ENCODE measurements at places on chromosomes 6 and 20.

DNA sequence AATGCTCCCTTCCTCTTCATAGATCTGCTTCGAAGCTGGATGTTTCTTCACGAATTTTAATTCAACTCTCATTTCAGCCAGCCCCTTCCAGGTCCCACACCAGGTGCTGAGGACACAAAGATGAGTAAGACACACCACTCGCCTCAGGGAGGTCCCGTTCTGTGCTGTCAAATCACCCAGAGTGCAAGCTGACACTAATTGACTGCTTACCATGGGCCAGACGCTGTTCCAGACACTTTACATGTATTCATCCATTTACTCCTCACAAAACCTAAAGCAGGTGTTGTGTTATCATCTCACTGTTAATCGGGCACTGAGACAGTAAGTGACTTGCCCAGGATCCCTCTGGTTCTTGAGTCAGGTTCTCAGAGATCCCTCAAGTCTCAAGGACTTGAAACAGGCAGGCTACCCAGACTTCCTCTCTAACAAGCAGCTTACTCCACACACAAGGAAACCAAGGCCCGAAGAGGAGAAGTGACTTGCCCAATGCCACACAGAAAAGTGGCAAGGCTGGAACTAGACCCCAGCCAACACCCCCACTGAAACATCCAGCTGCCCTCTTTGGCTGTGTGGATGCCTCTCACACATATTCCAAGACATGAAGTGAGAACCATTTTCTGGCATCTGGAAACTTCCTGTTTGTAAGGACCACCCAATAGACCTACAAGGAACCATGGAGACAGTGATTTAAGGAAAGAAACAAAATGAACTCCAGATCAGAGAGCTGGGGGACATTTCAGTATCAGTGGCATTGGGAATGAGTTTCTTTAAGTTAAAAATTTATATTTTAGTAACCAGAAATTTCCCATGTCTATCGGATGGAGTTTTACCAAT, 174.5 kb downstream of the CDC5L start:
- DNase-seq: no peak

- DNase-seq: no peak
Observed at GRCh38 chr20:10376270-10377075, 57.5 kb downstream of the MKKS start.

DNA sequence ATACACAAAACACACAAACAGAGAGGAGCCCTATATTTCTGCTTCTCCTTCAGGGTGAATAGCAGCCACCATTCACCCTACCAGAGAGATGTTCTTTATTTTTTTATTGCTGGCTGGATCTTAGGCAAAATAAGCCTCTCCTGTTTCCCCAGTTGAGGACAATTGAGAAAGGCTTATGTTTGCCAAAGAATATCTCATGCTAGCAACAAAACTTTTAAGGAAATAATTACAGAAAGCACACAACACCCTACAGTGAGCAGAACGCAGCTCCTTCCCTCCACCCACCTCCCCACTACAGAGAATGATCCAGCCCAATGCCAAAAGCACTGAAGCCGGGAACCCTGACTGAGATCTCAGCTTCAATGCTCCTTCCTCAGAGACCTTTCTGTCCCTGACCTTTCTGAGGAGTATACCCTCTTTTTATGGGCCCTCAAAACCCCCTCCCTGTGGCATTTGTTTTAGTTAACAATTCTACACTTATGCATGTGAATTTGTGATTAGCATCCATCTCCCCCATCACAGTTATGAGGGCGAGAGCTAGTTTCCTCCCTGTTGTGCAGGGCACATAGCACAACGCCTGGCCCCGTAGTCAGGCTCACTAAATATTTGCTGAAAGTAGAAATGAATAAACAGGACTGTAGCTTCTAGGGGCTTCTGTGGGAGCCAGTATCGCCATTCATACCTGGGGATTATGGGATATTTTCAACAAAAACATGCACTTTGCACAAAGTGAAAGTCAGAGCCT, 491.6 kb upstream of the CDH4 start:
- no peak for DNase-seq

GRCh38 chr6:93474733-93475179, 55.4 kb upstream of the EPHA7 start:
- DNase-seq: no peak

GRCh38 chr6:55250400-55250799, 76.1 kb downstream of the HCRTR2 start:
- DNase-seq: no peak

DNA sequence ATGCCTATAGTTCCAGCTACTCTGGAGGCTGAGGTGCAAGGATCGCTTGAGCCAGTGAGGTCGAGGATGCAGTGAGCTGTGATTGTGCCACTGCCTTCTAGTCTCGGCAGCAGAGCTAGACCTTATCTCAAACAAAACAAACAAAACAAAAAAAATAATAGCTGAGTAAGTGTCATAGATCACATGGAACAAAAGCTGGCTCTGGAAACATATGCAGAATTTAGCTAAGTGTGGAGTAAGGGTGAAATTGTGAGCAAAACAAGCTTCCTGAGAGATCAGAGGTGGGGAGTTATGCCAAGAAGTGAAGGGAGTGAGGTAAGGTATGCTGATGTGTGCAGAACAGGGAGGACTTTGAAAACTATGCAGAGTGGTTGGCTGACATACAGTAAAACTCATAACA, 18.7 kb downstream of the SGK1 start:
- DNase-seq: no peak

All from NCI-H2029 treated with DMSO at 0.1 percent for 48 hours (cell line).